ENCODE measurements at places on chromosomes 3 and 15.
A peak's percentile ranks its signal among the peaks of the same experiment; 100 is the strongest.

DNA sequence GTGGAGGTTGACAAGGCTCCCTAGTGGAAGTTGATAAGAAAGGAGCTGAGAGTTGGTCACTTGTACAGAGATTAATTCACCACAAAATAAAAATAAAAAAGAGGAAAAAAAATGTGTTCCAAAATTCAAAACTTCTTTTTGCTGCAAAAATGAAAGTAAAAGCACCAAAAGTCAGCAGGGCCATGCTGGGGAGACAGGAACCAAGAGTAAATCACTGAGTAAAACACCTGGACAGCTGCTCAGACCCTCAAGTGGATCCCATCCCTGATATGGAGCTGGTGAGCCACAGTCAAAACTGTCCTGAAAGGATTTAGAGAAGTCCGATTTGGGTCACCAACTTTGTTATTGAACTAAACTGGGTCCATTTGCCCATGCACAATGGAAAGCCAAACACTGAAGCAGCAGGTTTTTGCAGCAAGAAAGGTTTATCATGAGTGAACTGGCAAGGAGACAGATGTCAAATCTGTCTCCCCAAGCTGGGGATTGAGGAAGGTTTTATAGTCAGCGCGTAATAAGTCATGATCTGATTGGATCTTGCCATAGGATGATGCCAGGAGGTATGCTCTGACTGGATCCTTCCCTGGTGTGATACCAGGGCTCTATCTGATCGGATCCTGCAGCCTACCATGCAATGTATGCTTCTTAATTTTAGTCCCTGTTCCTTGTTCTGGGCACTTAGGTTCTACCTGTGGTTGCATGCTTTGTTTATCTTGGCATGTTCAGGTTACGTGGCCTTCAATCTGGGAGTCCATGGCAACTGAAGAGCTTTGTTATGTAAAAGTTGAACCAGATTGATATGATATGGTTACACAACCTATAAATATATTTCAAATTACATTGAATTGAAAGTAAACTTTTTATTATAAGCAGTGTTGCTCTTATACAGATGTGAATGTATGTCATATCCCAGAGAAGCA, 313.2 kb downstream of the POLQ start:
- no peak for DNase-seq
- no peak overlapping the region for H3K4me3 ChIP-seq
- no peaks in the 10 kb centered on the region for H3K4me1 ChIP-seq
- H3K36me3 ChIP-seq, result no peaks in the 10 kb centered on the region
- no peaks in the 10 kb centered on the region for H3K27me3 ChIP-seq

GRCh38 chr3:131976448-131976847, 58.4 kb downstream of the CPNE4 start:
- H3K36me3 ChIP-seq, result no peaks in the 10 kb centered on the region
- no peak overlapping the region for H3K4me3 ChIP-seq

DNA sequence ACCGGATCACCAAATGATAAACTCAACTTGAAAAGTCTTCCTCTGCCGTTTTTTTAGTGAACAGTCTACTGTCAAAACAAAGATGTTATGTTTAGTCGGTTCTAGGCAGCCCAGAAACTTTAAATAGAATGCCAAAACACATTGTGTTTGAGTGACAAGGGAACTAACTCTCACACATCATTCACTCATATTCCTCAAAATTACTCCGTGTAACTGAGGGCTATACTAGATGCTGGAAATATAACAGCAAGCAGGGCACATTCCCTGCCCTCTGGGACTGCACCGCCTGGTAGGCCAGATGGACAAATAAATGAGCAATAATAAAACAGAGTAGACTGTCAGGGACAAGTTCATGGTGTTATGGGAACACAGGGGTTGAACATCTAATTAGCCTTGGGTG, 251.4 kb downstream of the MAGI1 start:
- no peak overlapping the region for H3K27ac ChIP-seq
- peaks cover 22% of the 10 kb centered on the region for H3K4me1 ChIP-seq
- H3K36me3 ChIP-seq, result no peaks in the 10 kb centered on the region
- H3K27me3 ChIP-seq, result no peaks in the 10 kb centered on the region
- H3K4me3 ChIP-seq, result no peak overlapping the region
- no peak for DNase-seq

- H3K27ac ChIP-seq, result no peak overlapping the region
- H3K27me3 ChIP-seq, result no peaks in the 10 kb centered on the region
- peaks cover 27% of the 10 kb centered on the region for H3K4me1 ChIP-seq
Measured at GRCh38 chr3:125591116-125591760, 4.1 kb downstream of the OSBPL11 start.

DNA sequence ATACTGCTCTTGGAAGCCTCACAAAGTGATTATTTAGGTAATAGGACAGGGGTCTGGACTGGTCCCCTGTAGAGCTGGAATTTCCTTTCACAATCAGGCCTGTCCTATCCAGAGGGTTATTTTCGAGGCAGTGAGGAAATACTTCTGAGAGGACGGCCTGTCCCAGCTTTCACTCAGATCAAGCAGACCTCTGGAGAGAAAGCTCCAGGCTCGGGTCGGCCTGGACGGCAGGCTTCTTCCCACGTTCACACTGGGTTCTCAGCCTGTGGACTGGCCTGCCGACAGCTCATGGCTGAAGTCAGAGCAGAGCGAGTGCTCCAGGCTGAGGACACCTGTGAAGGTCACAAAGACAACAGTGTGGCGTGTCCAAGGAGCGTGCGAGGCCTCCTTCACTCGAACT, 405.3 kb downstream of the VPS13C start:
- H3K4me1 ChIP-seq, result no peaks in the 10 kb centered on the region
- no peak for DNase-seq
- H3K36me3 ChIP-seq, result no peaks in the 10 kb centered on the region
- H3K27ac ChIP-seq, result peak overlapping the region; percentile 25
- no peaks in the 10 kb centered on the region for H3K27me3 ChIP-seq
- H3K4me3 ChIP-seq, result no peak overlapping the region

Measured in stomach (tissue), 19 donors.